ENCODE measurements at places on chromosomes 1 and 21. TPM values are rescaled to one million over a fixed set of nuclear protein-coding genes. Genes with fewer than 3 reads are reported as not detected.
A peak's percentile ranks its signal among the peaks of the same experiment; 100 is the strongest.

SH3BGR gene
- total RNA-seq: 1.7 TPM

GRCh38 chr1:183023601-183024316 is 539 bp downstream of the LAMC1 start:
- peaks cover 18% of the 10 kb centered on the region for H3K4me1 ChIP-seq
- H3K4me3 ChIP-seq: peak overlapping the region; percentile 69
- peaks cover 68% of the 10 kb centered on the region for H3K27me3 ChIP-seq
- H3K36me3 ChIP-seq: no peaks in the 10 kb centered on the region
- H3K27ac ChIP-seq: no peak overlapping the region

KCNE1 gene
- 0.40 TPM for total RNA-seq

GRCh38 chr1:219587401-219587800 is 25.5 kb downstream of the ZC3H11B start:
- H3K36me3 ChIP-seq: no peaks in the 10 kb centered on the region
- H3K4me1 ChIP-seq: no peaks in the 10 kb centered on the region
- no peaks in the 10 kb centered on the region for H3K27me3 ChIP-seq
- H3K4me3 ChIP-seq: no peak overlapping the region
- DNase-seq: no peak

DNA sequence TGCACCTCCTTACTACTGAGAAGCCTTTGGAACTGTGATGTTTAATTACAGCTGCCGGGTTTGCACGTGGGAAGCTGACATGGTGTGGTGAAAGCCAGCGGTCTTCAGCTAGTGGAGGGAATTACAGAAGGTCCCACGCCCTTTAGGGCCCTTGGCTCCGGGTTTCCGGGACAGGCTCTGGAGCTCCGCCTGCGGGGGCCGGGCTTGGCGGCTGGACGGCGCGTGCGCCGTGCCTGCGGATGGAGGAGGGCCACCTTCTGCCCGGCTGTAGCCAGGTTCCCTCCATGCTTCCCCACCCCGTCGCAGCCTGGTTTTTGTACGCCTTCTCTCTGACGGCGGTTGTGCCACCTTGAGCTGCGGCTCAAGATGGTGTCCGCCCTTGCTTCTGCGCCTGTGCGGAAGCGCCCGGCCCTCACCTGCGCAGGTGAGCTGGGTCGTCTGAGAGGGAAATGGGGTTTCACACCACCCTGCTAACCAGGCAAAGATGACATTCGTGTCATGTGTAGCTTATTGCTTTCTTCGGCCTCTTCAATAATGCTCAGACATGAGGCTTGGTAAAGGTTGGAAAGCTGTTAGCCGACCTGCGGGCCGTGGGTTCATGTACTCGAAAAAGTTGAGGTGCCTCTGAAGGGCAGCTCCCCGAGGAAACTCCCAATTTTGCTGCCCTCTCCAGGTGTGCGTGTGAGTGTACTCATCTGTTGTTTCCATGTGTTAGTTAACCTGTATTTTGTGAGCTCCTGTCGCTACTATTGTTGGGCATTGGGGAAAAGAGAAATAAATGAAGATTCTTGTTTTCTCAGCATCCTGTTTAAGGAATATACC is 36.6 kb upstream of the OPRD1 start:
- H3K27ac ChIP-seq: no peak overlapping the region
- peak; percentile 71 for DNase-seq
- peaks cover 6% of the 10 kb centered on the region for H3K27me3 ChIP-seq
- H3K4me1 ChIP-seq: peaks cover 10% of the 10 kb centered on the region
- peak overlapping the region; percentile 66 for H3K4me3 ChIP-seq

CACNA1S gene
- not detected for total RNA-seq

DNA sequence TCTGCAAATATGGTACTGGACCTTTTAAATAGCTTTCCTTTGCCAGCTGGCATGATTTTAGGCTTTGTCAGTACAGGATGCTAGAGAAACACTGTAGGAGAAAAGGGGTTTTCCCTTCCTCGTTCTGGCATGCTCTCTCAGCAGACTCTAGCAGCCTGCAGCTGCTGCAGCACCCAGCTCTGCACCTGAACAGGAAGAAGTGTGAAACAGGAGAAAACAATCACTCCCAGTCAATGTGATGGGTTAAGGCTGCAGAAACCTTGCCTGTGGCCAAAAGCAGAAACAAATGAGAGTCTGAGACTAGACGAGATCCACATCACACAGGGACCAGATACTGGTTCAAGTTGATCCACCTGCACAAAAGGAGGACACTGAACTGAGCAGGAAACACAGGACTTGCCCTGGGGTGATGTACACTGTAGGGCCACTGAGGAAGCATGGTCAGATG is 21.2 kb downstream of the OVGP1 start:
- no peak overlapping the region for H3K27ac ChIP-seq
- peak; percentile 48 for DNase-seq
- peaks cover 19% of the 10 kb centered on the region for H3K4me1 ChIP-seq
- H3K36me3 ChIP-seq: no peaks in the 10 kb centered on the region
- no peak overlapping the region for H3K4me3 ChIP-seq

- peaks cover 39% of the 10 kb centered on the region for H3K4me1 ChIP-seq
- H3K27ac ChIP-seq: no peak overlapping the region
- H3K27me3 ChIP-seq: peaks cover 10% of the 10 kb centered on the region
- H3K4me3 ChIP-seq: no peak overlapping the region
- peaks cover 6% of the 10 kb centered on the region for H3K36me3 ChIP-seq
Observed at GRCh38 chr1:192805832-192806323, 3.0 kb upstream of the RGS2 start.

CFHR3 gene
- total RNA-seq: not detected

TSPAN2 gene
- total RNA-seq: 2.4 TPM

DNA sequence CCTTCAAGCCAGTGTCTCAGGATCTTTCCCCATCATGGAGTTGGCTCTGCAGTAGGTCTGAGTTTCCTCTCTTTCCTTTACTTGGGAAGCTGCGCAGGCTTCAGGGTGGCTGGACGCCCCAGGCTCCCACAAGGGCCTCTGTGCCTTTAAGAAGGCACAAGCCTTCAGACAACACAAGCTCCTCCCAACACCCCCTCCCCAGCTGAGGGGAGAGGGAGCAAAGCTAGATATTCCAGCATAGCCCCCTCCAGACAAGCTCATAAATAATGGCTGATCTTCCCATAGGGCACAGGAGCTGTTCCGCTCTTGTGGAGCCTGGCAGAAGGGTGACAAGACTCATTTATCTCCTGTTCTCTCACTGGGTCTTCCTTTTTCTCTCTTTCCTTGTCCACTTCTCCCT is 27.9 kb upstream of the ATP2B4 start:
- H3K27me3 ChIP-seq: no peaks in the 10 kb centered on the region
- peaks cover 21% of the 10 kb centered on the region for H3K4me1 ChIP-seq
- H3K27ac ChIP-seq: no peak overlapping the region
- DNase-seq: no peak
